ENCODE measurements at places on chromosomes 12 and 14.

DNA sequence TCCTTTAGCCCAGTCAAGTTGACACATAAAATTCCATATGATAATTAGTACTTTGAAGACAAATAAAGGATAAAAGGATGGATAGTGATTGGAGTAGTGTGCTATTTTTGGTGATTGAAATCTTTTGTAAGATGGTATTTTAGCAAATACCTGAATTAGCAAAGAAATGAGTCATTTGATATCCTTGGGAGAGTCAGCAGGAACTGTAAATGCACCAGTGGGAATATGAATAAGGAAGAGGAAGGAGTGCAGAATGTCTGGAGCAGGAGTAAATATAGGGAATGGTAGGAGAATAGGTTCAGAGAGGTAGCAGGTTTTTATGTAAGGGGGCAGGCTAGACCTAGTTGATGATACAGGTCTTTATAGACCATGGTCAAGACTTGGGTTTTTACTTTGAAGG lies 75.0 kb downstream of the TRMT5 start:
- DNase-seq: no peak

DNA sequence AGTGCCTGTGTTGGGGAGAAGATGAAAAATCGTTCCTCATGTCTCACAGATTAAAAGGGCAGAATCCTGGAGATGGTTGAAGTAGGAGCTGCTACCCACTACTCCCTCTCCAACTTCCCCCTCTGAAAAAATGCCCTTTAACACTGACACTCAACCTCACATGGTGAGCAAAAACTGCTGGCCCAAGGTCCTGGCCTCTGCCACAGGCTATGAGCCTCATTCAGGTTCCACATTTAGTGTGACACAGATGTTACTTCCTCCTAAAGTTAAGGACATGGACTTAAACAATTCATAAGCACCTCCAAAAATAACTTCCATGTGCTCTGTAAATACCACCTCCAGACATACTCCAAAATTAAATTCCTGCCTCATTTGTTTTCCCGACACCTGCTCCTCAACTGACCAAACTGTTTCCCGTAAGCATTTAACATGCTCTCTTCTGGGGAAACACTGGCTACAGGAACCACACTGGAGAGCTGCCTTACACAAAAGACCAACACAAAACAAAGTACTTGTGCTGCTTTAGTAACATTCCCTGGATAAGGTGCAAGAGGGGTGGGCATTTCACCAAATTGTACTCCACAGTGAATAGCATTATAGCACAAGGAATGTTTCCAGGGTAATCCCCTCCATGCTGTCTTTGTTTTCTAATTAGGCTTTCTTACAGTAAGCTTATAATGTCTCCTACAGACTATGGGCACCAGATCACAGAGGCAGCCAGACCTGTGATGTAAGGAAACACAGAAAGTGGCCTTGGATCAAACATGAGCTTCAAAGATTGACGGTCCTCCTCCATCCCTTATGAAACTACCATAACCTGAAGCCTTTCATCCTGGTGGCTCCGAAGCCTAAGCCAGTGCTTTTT lies 57.0 kb downstream of the PHLDA1 start:
- no peak for DNase-seq

DNA sequence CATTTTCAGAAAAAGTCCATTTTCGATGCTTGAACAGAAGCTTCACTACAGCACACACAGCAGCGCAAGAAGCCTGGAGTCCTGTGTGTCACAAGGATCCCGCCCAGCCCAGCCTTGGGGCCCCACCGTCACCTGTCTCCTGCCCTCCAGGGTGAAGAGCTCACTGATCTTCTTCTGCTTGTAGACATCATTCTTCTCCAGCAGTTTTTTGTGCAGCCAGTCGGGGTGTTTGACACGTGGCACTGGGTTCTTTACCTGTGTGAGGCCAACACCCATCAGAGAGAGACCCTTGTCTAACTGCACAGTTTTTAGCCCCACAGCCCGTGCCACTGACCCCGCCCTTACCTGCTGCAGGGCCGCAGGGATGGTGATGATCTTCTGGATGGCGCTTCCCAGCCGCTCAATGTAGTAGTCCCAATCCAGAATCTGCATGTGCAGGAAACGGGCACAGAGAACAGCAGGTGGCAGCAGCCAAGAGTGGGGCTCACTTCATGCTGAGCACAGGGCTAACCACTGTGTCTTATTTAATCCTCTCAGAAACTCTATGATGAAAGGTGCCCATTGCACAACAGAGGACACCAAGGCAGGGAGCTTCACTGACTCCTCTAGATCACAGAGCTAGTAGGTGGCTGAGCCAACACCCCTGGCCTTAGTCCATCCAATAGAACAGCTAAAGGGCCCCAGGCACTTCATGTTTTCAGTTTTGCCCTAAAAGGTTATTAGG lies 30.0 kb downstream of the POLE start:
- no peak for DNase-seq

GRCh38 chr14:62158779-62159178 lies 396.6 kb downstream of the SNAPC1 start:
- DNase-seq: no peak

DNA sequence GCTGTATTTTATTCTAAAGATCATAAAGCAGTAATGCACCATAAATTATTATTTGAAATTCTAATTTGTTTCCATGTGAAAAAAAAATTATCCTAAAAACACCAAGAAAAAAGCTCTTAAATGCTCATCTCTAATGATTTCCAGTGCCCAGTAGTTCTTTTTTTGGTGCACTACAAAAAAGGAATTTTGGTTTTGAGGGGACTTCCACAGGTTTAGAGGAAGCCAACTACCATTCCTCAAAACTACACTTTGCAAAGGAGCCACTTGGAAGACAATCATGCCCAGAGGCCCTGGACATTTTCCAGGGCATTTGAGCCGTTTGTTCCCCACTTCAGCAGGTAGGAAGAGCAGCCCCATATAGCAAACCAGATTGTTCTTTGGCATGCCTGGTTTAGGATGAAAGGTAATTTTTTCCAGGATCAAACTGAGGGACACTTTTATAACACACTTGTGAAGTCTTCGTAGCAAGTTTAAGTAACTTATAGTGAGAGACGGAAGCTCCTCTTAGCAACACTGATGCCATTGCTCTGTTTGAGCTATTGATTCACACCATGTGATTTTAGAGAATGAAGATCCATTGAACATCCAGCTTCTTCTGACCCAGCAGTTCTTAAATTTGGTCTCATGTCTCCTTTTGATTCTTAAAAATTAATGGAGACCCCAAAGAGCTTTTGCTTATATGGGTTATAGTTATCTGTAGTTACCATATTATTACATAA lies 187.9 kb downstream of the ETV6 start:
- no peak for DNase-seq
